ENCODE measurements at places on chromosomes 16 and 17. TPM values are rescaled to one million over a fixed set of nuclear protein-coding genes. Genes with fewer than 3 reads are reported as not detected.

Gene OR1F1
- not detected for total RNA-seq

Gene COQ7
- 14.3 TPM for total RNA-seq

Gene KRTAP2-3
- 0.65 TPM for total RNA-seq

Gene ADAD2
- total RNA-seq, result not detected

Gene KRT36
- total RNA-seq, result not detected

Gene HAS3
- 10.1 TPM for total RNA-seq

Measured in smooth muscle cell of the umbilical artery (primary cell).